ENCODE measurements at places on chromosomes 2 and 18. TPM values are rescaled to one million over a fixed set of nuclear protein-coding genes. Genes with fewer than 3 reads are reported as not detected.

The SLC9A2 gene
- polyA plus RNA-seq = 2.6 TPM

GRCh38 chr2:241074901-241075540 lies 27.1 kb downstream of the MTERF4 start:
- H3K4me1 ChIP-seq = peaks cover 7% of the 10 kb centered on the region
- H3K36me3 ChIP-seq = peaks cover 56% of the 10 kb centered on the region
- DNase-seq = no peak
- H3K27ac ChIP-seq = no peak overlapping the region
- H3K27me3 ChIP-seq = no peaks in the 10 kb centered on the region
- no peak overlapping the region for H3K4me3 ChIP-seq

- no peaks in the 10 kb centered on the region for H3K27me3 ChIP-seq
- H3K36me3 ChIP-seq = no peaks in the 10 kb centered on the region
- H3K4me3 ChIP-seq = no peak overlapping the region
- no peak overlapping the region for H3K27ac ChIP-seq
Measured at GRCh38 chr2:181239201-181239799, 217.9 kb upstream of the ITGA4 start.

DNA sequence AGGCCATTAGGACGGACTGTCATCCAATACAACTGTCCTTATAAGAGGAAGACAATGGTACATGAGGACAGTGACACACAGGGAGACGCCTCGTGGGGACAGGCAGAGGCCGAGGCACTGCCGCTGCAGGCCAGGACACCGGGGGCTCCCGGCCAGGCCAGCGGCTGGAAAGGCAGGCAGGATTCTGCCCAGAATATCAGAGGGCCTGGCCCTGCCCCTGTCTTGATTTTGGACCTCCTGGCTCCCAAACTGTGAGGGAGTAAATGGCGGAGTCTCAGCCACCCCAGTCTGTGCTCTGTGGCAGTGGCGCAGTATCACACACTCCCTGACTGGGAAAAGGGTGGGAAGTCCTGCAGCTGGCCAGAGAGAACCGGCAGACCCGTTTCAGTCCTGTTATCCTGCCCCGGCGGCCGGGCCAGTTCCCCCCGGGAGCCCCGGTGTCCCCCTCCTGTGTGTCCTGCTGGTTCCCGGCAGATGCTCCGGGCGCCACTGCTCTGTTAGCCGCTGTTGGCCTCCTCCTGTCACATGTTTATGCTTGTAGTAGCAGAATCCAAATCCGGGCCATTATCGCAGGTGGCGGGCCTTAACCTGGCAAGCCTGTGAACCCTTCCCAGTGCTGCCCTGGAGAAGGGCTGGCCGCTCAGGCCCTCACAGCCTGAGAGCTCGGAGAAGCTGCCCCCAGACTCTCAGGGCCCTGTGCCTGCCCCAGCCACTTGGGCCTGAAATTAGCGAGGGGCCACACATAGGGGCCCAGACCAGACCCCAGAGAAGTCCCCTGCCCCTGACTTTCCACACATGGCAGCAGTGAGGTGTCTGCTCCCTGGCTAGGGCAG lies 31.4 kb upstream of the TAF1B start:
- peaks cover 34% of the 10 kb centered on the region for H3K4me1 ChIP-seq
- no peak overlapping the region for H3K27ac ChIP-seq
- no peaks in the 10 kb centered on the region for H3K36me3 ChIP-seq
- DNase-seq = no peak

The ETAA1 gene
- 6.3 TPM for polyA plus RNA-seq

DNA sequence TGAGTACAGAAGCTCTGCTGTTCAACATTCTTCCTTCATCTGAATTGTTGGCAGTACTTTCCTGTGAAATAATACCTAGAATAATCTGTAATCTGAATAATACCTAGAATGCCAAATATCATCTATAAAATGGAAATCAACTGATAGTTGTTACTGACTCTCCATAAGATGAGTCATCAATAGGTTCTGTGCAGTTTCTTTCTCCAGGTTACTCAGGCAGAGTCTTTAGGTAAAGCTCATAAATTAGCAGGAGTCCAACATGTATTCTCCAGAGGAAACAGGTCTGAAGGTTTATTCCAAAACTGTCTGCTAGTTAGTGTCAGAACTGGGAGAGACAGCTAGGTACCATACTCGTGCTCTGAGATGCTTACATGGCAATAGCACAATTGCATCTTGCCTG lies 282.0 kb upstream of the MAP2 start:
- no peak for DNase-seq
- H3K4me1 ChIP-seq = no peaks in the 10 kb centered on the region
- H3K27ac ChIP-seq = no peak overlapping the region
- H3K4me3 ChIP-seq = no peak overlapping the region

DNA sequence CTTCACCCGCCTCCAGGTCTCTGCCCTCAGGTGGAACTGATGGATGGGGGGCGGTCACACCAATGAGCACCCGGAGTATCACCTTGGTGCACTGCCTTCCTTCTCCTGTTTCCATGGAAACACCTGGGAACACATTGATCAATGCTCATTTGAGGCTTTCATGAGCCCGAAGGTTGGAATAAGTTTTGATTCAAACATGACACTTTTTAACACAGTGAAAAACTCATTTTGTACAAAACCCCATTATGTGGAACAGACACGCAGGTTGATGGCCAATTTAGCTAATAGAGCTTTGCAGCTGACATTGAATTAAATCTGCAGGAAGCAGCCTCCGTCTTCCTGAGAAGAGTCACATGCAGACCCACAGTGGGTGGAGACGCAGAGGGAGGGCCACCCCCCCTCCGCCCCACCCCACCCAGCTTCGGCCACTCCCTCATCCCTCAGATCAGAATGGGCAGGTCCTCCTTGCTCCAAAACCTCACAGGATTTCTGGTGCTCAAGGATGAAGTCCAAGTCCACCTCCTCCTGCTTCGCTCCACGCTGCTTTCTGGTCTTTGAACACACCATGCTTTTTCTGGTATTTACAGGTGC lies 96.0 kb upstream of the MYCN start:
- H3K4me1 ChIP-seq = no peaks in the 10 kb centered on the region
- no peaks in the 10 kb centered on the region for H3K27me3 ChIP-seq
- H3K27ac ChIP-seq = no peak overlapping the region
- no peak for DNase-seq
- H3K4me3 ChIP-seq = no peak overlapping the region

- peaks cover 23% of the 10 kb centered on the region for H3K4me1 ChIP-seq
- H3K27me3 ChIP-seq = no peaks in the 10 kb centered on the region
- peaks cover 36% of the 10 kb centered on the region for H3K36me3 ChIP-seq
- DNase-seq = no peak
- H3K4me3 ChIP-seq = no peak overlapping the region
Measured at GRCh38 chr2:96553176-96553956, 16.8 kb downstream of the ARID5A start.

- H3K4me1 ChIP-seq = peaks cover 33% of the 10 kb centered on the region
- no peak overlapping the region for H3K4me3 ChIP-seq
Measured at GRCh38 chr18:54878659-54879358, 50.5 kb downstream of the RAB27B start.

GRCh38 chr2:173590276-173590861 lies 235.7 kb downstream of the CDCA7 start:
- H3K27me3 ChIP-seq = no peaks in the 10 kb centered on the region
- DNase-seq = peak; percentile 69
- H3K4me3 ChIP-seq = no peak overlapping the region
- peak overlapping the region; percentile 50 for H3K27ac ChIP-seq
- no peaks in the 10 kb centered on the region for H3K36me3 ChIP-seq
- H3K4me1 ChIP-seq = peaks cover 7% of the 10 kb centered on the region

DNA sequence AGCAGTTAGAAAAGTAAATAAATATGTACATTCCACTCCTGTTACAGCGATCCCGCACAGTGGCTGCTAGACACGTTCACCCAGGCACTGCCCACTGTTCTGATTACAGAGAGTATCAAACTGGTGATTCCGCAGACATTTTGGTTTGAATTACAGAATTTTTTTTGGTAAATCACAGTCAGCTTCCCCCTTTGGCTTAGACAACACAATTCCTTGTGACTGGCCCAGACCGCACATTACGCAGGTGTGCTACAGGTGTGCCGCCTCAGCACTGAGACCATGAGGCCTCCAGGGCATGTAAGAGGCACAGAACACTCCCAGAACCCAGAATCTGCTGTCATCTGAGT lies 112.3 kb downstream of the PXDN start:
- H3K4me1 ChIP-seq = no peaks in the 10 kb centered on the region
- no peak overlapping the region for H3K27ac ChIP-seq
- no peak overlapping the region for H3K4me3 ChIP-seq
- no peak for DNase-seq
- H3K36me3 ChIP-seq = peaks cover 3% of the 10 kb centered on the region

DNA sequence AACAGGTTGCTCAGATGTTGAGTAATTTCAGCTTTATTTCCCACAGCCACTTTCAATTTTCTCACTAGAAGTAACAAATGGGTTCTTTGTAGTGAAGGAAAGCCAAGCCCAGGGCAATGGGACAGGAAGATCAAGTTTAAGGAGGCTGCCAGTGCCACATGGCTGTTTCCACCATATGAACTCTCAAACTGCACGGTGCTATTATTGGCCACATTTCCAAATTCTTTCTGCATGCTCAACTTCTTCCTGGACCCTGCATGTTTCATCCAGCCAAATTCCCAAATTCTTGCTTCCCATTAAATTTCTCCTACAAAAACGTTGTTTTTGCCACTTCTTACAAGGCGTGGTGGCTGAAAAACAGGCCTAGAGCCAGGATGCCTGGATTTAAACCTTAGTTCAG lies 193.3 kb upstream of the SPHKAP start:
- no peak overlapping the region for H3K4me3 ChIP-seq
- H3K27me3 ChIP-seq = no peaks in the 10 kb centered on the region
- H3K4me1 ChIP-seq = no peaks in the 10 kb centered on the region
- no peak overlapping the region for H3K27ac ChIP-seq
- H3K36me3 ChIP-seq = no peaks in the 10 kb centered on the region

The TEX51 gene
- not detected for polyA plus RNA-seq

DNA sequence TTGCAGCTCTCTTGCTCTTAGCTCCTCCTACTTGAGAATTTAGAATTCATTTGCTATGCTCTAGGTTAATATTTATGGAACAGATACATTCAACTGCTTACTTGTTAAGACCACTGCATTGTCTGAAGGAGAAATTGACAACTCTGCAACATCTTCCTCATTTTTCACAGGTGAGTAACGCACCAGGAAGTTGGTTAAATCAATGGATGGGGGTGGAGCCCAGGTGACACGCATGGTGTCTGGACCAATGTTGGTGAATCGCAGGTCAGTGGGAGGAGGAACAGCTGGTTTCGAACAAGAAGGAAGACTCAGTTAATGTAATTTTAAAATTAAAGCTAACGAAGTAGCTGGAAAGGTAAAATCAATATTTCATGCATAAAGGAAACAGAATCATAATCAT lies 44.3 kb downstream of the FN1 start:
- H3K27me3 ChIP-seq = no peaks in the 10 kb centered on the region
- peaks cover 46% of the 10 kb centered on the region for H3K36me3 ChIP-seq
- no peak overlapping the region for H3K27ac ChIP-seq

The C2orf66 gene
- 0.05 TPM for polyA plus RNA-seq

DNA sequence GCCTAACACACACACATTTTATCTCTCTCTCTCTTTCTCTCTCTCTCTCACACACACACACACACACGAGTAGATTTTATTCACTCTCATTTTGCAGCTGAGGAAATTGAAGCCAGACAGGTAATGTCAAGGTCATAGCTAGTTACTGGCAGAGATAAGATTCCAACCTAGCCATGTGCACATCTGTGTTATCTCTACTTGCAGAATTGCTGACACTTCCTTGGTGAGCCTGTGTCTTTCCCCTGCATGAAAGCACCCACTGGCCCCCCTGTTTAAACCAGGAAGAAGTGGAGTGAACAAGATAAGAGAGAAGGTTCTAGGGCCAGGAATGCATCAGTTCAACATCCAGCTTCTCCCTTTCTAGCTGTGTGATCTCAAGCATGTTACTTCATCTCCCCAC lies 423.7 kb downstream of the TXNL1 start:
- no peak for DNase-seq
- H3K36me3 ChIP-seq = no peaks in the 10 kb centered on the region
- H3K27ac ChIP-seq = no peak overlapping the region
- no peak overlapping the region for H3K4me3 ChIP-seq
- no peaks in the 10 kb centered on the region for H3K4me1 ChIP-seq

- peaks cover 13% of the 10 kb centered on the region for H3K4me1 ChIP-seq
- no peak overlapping the region for H3K4me3 ChIP-seq
- no peak for DNase-seq
- H3K27me3 ChIP-seq = peaks cover 5% of the 10 kb centered on the region
- H3K36me3 ChIP-seq = no peaks in the 10 kb centered on the region
Measured at GRCh38 chr18:74562775-74563174, 28.5 kb downstream of the CNDP1 start.

The C1QL2 gene
- polyA plus RNA-seq = not detected

- no peak for DNase-seq
- no peak overlapping the region for H3K27ac ChIP-seq
- H3K4me3 ChIP-seq = no peak overlapping the region
- H3K36me3 ChIP-seq = no peaks in the 10 kb centered on the region
- peaks cover 37% of the 10 kb centered on the region for H3K27me3 ChIP-seq
Measured at GRCh38 chr2:235157746-235158482, 206.1 kb downstream of the SH3BP4 start.

DNA sequence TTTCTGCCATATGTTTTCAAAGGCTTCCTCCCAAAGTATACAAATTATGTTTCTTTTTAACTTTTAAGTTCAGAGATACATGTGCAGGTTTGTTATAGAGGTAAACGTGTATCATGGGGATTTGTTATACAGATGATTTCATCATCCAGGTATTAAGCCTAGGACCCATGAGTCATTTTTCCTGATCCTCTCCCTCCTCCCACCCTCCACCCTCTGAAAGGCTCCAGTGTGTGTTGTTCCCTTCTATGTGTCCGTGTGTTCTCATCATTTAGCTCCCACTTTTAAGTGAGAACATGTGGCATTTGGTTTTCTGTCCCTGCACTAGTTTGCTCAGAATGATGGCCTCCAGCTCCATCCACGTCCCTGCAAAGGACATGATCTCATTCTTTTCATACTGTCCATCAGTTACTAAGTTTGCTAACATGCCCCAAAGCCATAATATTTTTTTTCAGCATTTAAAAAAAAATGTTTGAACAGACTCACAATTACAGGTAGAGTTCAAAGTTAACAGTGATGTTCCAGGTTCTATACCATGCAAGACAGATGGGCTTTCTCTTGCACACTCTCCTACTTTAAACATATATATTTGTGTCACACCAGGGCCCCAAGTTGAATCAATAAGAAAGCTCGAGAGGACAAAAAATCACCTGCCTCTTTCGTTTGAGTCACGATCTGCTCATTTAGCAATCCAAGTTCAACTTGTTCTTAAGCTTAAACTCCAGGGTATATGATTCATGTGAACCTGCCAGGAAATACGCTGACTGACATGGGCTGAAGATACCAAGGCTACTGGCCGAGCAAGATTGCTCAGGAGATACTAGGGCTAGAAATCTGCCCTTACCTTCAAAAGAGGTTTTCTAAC lies 77.6 kb downstream of the AP1S3 start:
- no peak for DNase-seq
- H3K27me3 ChIP-seq = no peaks in the 10 kb centered on the region
- H3K36me3 ChIP-seq = no peaks in the 10 kb centered on the region
- peak overlapping the region; percentile 47 for H3K27ac ChIP-seq

- no peaks in the 10 kb centered on the region for H3K36me3 ChIP-seq
- no peak overlapping the region for H3K27ac ChIP-seq
- peaks cover 17% of the 10 kb centered on the region for H3K4me1 ChIP-seq
- peaks cover 9% of the 10 kb centered on the region for H3K27me3 ChIP-seq
- H3K4me3 ChIP-seq = no peak overlapping the region
- DNase-seq = peak; percentile 81
Measured at GRCh38 chr2:234500394-234501006, 3.6 kb upstream of the ARL4C start.

The SYT4 gene
- 0.19 TPM for polyA plus RNA-seq

Measured in stomach (tissue), 19 donors.